ENCODE measurements at places on chromosomes 11 and 22.

- no peak for DNase-seq
These were observed at the start of gene TMEM121B for GRCh38 chr22:17121233-17122195. Gene TMEM121B, minus strand, starts transcription at chr22:17121360. Its CDS starts 233 bp downstream, at chr22:17121127.

DNA sequence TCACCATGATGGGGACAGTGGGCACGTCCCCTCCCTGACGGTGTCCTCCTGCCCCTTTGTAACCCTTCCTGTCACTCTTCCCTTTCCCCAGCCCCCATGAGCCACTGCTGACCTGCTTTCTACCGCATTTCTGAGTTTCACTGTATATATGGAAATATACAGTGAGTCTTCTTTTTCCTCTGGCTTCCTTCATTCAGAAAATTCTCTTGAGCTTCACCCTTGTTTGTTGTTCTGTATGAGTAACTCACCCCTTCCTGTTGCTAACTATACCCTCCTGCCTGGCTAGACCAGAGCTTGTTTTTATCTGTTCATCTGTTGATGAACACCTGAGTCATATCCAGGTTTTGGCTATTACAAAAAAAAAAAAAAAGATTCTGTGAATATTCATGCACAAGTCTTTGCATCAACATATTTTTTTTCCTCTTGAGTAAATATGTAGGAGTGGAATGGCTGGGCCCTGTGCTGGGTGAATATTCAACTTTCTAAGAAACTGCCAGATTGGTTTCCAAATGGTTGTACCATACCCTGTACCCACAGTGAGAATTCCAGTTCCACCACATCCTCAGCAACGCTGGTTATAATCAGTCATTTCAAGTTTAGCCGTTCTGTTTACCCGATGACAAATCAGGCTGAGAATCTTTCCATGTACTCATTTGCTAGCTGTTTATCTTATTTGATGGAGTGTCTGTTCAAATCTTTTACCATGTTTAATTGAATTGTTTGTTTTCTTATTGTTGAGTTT is 62.0 kb downstream of the IGF2 start:
- DNase-seq, result peak; percentile 50

- DNase-seq, result no peak
These were observed 31.7 kb downstream of the IMMP1L start for GRCh38 chr11:31477528-31478222.

- no peak for DNase-seq
These were observed 24.5 kb upstream of the GUCY1A2 start for GRCh38 chr11:107042748-107043147.

GRCh38 chr11:91932151-91932821 is 292.3 kb upstream of the FAT3 start:
- no peak for DNase-seq

- DNase-seq, result no peak
These were observed 7.8 kb upstream of the GRAMD4 start for GRCh38 chr22:46612341-46612903.

DNA sequence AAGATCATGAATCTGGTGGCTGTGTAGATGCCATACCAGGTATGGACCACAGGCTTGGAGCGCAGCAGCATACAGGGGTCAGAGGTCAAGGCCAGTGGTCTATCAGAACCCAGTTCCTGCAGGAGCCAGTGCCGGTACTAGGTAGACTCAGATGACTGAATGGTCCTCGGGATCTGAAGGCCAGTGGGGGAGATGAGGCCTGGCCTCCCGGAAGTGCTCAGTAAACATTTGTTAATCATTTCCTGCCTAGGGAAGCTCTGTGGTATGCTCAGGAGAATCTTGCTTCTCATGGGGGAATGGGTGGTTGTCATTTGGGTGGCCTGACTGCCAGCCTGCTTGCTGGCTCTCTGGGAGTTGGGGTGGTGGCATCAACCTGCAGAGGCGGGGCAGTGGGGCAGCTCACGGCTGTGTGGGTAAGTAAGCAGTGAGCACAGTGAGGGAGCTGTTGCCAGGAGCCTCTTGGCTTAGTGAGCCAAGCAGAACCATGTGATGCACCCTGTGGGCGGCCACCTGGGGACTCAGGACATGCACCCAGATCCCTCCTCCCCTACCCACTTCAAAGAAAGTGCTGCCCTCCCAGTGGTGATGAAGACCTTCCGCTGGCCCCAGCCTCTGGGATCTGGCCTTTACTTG is 33.0 kb downstream of the PTPRJ start:
- DNase-seq, result peak; percentile 37

GRCh38 chr11:35953081-35953760 is 9.4 kb downstream of the LDLRAD3 start:
- no peak for DNase-seq

- DNase-seq, result no peak
These were observed 4.2 kb upstream of the BIK start for GRCh38 chr22:43106302-43106701.

GRCh38 chr11:124577716-124578427 is 8.1 kb downstream of the OR8A1 start:
- DNase-seq, result no peak

DNA sequence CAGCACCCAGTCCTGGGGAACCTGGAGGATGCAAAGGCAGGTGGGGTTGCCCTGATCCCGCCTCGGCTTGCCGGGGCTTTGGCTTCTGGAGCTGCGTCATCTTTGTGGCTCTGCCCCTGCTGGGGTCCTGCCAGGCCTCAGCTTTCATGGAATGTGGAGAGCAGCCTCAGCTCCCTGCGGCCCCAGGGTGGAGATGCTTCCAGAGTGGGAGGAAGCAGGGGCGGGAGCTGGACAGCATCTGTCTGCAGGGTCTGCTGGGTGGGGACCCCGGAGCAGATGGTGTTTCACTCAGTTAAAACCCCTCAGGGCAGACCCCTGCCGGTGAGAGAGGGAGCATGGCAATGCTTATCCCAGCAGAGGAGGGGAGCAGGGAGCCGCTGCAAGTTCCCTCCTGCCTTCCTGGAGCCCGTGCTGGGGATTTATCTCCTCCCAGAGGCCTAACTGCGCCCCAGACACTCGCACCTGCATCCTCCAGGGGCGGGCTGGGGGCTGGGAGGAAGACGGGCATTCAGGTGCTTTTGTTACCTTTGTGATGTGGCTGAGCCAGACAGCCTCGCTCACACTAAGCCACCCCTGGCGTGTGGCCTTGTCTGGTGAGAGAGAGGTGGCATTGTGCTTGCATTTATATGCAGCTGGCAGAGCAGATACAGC is 15.7 kb downstream of the GRIK4 start:
- no peak for DNase-seq

GRCh38 chr11:87223816-87224215 is 186.1 kb downstream of the TMEM135 start:
- DNase-seq, result no peak

DNA sequence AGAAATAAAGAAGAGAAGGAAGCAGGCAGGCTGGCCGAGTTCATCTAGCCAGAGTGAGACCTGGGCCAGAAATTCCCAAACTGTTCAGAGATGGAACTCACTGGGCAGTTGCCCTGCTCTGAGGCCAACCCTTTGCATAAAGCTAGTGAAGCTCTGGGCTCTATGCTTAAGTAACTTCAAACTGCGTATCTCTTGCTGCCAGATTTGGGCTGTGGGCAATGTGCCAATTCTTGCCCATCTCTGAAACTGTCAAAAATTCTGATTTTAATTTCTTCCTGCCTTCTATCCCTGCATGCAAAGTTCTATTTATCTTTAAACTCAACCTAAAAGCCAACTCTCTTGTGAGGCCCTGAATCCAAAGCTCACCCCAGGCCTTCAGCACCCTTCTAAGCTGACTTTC is 36.2 kb upstream of the HEPHL1 start:
- no peak for DNase-seq

DNA sequence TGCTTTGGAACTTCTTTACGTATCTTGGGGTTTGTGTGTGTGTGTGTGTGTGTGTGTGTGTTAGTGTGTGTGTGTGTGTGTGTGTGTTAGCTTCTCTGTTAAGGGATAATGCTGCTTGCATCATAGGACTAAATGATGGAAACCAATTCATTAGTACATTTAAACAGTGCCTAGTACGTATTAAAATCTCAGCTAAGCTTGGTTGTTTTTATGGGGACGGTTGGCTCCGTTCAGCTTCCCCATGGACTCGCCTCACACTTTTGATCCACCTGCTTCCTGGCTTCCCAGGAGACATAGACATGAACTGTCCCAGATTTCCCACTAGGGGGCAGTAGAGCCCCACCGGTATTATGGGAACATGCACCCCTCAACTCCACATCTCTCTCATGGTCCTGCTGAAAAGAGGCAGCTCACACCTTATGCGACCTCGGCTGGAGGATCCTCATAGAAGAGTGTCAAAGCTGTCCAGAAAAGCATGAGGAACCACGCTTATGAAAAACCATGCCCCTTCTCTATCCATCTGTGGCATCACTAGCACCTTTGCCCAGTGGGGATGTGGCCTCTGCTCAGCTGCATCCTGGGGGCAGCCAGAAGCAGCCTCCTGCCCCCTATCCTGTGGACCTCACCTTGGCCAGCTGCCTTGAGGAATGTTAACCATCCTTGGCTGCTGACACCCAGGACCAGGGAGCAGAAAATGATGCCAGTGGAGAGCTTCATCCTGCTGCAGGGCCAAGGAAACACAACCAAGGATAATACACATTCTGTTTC is 9.7 kb upstream of the SAAL1 start:
- DNase-seq, result peak; percentile 9

DNA sequence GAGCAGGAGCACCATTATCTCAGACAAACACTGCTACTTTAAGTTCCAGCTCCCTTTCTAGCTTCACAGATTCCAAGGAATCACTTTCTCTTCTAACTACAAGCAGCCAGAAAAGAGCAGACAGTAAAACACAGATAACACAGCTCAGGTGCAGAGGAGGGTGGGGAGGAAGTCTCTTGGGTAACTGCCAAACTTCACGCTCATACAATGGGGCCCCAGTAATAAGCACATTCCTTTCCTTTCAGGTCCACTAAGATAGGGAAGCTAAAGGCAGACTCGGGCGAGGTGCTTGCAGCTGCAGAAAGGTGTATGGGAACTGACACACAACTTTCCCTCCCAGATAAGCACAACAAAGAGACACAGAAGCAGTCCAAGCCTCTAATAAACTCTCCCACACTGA is 69.2 kb upstream of the OR9G4 start:
- DNase-seq, result no peak

DNA sequence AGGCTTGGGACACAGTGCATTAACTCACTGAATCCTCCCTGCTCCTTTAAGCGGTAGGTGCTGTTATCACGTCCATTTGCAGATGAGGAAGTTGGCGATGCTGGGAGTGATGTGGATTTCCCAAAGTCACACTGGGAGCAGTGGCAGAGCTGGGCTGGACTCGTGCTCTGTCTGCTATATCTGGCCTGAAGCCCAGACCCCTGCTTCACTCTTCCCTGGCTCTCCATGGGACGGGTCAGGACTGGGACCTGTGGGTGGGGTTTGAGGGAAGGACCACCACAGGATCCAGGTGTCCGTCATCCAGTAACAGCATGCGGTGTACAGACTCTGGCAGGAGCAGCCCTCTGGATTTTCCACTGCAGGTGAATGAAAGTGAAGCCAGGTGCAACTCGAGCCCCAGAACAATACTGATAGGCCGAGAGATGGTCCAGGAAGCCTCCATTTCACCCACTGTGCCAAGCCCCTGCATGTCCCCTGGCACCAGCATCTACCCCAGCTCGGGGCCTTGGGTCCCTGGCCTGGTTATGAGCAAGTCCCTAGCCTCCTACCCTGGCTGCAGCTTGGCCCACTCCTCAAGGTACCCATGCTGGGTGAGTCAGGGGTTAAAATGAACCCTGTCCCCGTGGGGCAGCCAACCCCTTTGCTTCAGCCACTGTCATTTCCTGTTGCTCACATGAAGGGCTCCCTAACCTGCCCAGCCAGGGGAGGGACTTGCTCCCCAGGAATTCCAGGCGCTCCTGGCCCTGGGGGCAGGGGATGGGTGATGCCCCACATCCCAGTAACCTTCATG is 4.2 kb downstream of the USP2 start:
- DNase-seq, result no peak

DNA sequence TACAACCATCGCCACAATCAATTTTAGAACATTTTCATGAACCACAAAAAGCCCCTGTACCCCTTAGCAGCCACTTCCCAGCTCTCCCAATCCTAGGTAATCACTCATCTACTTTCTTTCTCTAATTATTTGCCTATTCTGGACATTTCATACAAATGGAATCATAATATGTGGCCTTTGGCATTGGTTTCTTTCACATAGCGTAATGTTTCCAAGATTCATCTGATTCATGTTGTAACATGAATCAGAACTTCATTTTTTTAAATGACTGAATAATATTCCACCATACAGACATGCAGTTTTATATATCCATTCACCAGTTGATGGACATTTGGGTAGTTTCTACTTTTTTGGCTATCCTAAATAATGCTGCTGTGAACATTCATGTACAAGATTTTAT is 56.2 kb upstream of the RCN1 start:
- DNase-seq, result no peak

All from stimulated activated CD8-positive, alpha-beta memory T cell treated with anti-CD3 and anti-CD28 coated beads, Interleukin-7, amount 100 ng/mL, for 48 hours (primary cell).